ENCODE measurements at places on chromosomes 4 and X.

DNA sequence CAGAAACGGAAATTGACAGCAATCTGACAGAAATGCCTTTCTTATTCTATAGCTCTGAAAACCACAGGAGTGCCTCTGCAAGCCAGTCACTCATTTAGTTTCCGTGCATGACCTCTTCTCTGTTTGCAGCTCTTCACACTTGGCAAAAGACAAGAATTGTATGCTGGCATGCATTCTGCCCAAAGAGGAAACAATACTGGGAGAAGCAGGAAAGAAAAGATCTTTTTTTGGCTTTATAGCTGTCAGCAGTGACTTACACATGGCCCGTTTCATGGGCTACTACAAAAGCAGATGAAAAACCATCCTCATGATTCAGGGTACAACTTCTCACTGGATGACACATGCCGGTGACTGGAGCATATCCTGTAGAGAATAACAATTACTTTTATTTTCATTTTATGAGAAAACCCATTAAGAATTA lies 249.4 kb downstream of the ADAMTS3 start:
- no peak for DNase-seq

- DNase-seq: no peak
Observed at GRCh38 chr4:185847352-185848097, 35.5 kb upstream of the SORBS2 start.

- no peak for DNase-seq
Observed at GRCh38 chr4:71217688-71218087, 121.1 kb upstream of the SLC4A4 start.

DNA sequence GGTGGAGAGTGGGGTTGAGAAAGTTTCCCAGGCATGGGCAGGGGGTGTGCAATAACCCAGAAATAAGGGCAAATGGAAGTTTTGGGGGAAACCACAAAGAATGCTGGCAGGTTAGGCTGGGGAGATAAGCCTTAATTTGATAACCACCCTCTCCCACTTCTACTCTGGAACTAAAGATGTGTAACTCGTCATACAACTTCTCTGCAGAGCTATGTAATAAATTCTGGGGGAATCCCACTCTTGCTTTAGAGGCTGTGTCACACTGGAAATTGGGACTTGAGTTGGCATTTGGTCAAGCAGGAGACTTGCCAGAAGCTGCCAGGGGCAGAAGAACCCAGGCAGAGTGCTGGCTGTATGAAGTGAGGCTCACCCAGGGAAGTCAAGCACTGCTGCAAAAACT lies 170.9 kb upstream of the CPEB2 start:
- no peak for DNase-seq

DNA sequence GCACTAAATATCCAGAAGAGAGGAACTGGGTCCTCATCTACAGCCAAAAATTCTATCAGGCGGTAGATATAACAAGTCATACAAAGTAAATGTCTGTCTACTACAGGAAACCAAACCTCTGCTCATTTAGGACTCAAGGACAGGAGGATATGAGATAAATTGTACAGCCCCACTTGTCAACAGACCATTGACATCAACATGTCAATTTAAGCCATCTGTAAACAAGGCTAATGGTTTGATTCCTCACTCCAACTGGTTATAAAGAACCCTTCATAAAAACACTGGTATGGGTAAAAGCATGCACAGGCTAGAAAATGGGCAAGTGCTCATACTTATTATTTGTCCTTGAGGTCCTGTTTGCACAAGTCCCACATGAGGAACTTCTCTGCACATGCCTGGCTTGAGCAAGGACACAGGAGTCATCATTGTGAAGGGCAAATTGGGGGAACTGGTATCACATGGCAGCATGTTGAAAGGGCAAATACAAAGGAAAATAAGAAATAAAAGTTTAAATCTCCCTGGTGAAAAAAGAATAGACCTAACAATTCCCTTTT lies 13.2 kb downstream of the RTL8B start:
- no peak for DNase-seq

- no peak for DNase-seq
Observed at GRCh38 chr4:153759407-153760316, at the start of gene RNF175. Gene RNF175, minus strand, starts transcription at chr4:153760024. Its CDS starts 162 bp downstream, at chr4:153759862.

DNA sequence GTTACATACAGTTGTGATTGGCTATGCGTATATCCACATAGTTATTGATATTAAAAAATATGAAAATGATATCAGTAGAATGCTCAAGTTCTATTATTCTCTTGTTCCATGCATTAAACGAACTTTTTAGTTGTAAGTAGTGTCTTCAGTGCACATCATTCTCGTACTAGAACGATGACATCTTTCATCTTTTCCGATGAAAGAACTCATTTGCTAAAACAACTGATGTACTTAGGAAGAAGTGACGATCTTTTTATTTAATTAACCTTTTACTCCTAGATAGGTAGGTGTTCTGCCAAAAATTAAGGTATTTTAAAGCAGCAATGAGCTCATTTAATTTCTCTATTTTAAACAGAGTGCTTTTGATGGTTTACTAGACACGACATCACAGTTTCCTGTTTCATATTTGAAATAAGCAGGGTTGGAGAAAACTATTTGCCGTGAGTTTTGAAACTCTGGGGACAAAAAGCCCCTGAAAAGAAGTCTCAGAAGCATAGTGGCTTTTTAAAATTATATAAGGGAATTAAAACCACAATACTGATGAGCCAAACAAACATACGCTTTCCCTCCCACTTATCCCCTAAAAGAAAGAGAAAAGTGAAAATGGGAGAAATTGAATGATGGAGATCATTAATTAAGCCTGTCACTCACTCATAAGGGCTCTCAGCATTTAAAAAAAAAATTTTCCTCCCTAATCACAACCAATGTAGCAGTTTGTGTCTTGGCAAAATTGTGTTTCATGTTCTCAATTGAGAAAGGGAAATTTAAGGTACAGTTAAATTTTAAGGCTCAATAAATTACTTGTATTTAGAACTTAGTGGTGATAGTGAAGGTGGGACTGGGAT lies 25.6 kb downstream of the SPRY1 start:
- no peak for DNase-seq

DNA sequence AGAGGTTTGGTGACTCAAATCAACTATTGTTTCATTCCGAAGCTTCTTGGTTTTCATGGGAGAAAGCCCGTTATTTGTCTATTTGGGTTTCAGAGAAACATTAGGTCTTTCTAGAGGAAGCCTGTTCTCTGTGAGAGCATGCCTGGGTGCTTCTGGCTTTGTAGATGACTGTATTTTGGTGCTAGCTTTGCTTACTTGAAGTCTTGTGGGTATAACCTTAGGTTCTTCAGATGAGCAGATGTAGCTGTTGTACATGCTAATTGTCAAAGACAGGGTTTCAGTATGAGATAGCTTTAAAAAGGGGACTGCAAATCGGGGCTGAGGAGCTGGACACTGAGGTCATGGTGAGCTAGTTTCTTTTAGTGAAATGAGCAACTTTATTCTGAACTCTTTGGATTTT lies 7.9 kb upstream of the STOX2 start:
- DNase-seq: no peak

DNA sequence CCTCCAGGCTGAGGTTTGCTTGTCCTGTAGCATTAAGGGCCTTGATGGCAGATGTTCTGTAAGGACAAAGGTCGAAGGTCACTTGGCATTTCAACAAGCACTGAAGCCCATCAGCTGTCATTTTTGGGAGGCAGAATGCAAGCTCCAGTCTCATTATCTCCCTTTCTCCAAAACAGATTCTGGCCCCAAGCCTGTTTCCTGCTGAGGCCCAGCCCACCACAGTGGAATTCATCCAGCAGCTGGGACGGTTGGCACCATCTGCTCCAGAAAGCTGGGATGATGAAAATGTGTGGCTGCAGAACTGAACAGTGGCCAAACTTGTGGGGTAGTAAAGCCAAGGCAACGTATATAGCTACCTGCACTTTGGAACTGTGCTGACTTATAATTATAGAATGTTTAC lies 17.7 kb upstream of the PPEF2 start:
- DNase-seq: no peak

GRCh38 chr4:138680256-138680655 lies 335.3 kb upstream of the NOCT start:
- no peak for DNase-seq

DNA sequence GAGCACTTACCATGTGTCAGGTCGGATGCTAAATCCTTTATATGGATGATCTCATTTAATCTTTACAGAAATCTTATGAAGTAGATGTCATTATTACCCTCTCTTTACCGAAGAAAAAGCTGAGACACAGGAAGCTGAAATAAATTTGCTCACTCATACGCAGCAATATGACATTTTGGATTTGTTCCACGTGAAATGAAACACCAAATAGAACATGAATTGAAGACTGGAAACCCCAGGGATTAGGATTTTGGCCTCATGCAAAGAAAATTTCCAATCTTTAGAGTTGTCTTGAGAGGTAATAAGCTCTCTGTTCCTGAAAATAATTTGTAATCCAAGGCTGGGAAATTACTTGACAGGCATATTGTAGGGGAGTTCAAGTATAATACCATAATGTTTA lies 354.4 kb upstream of the CLNK start:
- no peak for DNase-seq

- no peak for DNase-seq
Observed at GRCh38 chr4:31702326-31702725, 982.2 kb downstream of the PCDH7 start.

- no peak for DNase-seq
Observed at GRCh38 chr4:127410201-127410600, 222.6 kb upstream of the INTU start.

- no peak for DNase-seq
Observed at GRCh38 chr4:82043809-82044137, 330.0 kb downstream of the HNRNPD start.

DNA sequence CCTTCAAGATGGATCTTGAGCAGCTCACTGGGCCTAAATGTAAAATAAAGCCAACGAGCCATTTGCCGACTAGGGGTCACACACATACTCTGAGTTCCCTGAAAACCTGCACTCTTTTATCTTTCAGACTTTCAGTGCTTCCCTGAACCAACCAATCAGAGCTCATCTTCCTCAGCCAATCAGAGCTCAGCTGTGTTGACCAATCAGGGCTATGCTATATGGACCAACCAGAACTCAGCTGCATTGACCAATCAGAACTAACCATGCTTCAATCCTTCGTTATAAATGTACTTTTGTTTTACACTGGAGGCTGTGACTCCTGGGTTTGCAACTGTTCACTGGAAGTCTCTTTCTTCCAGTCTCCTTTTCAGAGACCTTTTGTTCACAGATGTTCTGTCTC lies 19.3 kb downstream of the SLC25A53 start:
- DNase-seq: no peak

GRCh38 chr4:99395595-99396364 lies 39.4 kb downstream of the ADH7 start:
- no peak for DNase-seq

DNA sequence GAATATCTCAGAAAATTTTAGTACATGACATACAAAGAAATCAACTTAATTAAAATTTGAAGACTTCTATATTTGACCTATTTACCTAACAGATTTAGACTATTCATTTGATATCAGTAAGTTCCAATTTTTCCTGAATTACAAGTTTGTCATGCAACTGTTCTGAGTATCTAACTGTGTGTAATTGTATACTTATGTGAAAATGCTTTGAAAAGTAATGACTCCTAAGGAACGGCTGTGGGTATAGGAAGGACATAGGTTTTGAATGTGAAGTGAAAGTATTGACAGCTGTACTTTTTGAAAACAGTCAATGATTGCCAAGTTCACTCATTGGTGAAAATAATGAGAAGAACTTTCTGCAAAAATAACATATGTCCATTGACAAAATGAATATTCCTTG lies 2.9 kb downstream of the GRIA2 start:
- no peak for DNase-seq

DNA sequence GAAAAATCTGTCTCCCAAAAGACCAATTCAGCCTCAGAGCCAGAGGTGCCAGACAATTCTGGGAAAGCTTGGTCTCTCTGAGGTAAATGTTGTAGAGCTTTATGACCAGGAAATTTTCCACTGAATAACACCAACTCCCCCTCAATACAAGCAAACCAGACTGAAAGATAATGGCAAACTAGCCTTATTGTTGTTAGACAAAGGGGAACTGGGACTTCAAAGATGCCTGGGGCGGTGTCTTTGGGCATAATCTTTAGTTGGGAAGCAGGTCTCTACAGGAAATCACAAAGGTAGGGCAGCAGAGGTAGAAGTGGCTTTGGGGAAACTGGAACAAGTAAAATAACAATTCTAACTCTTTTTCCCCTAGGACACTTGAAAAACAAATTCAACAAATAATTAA lies 12.0 kb downstream of the COL4A6 start:
- no peak for DNase-seq

DNA sequence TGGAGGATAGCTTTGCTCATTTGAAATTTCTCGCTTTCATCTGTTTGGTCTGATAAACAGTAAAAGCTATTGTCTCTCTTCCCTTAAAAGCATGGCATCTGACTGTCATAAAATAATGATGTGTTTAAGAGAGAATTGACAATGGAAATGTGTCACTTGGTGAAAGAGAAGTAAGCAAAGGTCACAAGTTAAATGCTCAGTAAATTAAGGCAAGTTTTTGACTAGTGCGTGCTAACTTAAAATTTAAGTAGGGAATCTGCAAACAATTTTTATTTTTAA lies 161.6 kb upstream of the ANKRD50 start:
- no peak for DNase-seq

DNA sequence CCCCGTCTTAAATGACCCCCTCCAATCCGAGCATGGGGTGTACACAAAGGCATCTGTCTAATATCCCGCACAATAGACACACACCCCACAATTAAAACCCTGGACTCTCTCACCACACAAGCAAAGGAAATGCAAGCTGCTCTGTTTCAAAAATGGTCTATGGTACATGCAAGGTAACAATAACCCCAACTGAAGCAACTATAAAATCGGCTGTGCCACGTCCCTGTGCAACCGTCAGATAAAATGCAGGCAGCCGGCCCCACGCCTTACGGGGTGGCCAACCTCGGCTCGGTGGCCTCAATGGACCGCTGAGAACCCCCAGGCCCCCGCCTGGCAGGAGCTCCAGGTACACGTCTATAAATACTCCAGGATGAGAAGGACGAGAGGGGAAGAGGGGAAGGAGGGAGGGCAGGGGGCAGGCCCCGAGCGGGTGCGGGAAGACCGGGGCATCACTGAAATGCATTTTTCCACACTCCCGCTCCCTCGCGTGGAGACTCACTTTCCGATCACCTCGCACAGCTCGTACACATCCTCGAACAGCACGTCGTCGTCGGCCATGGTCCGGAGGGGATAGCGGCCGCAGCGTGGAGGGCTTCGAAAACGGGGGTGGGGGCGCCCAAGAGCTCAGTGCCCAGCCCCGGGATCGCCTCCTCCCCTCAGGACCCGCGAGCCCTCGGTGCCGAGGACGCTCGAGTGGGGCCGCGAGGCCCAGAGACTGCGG lies 763 bp downstream of the CASK start:
- peak; percentile 21 for DNase-seq
